ENCODE measurements at places on chromosomes 13 and 19. TPM values are rescaled to one million over a fixed set of nuclear protein-coding genes. Genes with fewer than 3 reads are reported as not detected.

The PLPP2 gene
- total RNA-seq, result 44.0 TPM

The CRTC1 gene
- 7.1 TPM for total RNA-seq

The FFAR1 gene
- total RNA-seq, result 0.60 TPM

DNA sequence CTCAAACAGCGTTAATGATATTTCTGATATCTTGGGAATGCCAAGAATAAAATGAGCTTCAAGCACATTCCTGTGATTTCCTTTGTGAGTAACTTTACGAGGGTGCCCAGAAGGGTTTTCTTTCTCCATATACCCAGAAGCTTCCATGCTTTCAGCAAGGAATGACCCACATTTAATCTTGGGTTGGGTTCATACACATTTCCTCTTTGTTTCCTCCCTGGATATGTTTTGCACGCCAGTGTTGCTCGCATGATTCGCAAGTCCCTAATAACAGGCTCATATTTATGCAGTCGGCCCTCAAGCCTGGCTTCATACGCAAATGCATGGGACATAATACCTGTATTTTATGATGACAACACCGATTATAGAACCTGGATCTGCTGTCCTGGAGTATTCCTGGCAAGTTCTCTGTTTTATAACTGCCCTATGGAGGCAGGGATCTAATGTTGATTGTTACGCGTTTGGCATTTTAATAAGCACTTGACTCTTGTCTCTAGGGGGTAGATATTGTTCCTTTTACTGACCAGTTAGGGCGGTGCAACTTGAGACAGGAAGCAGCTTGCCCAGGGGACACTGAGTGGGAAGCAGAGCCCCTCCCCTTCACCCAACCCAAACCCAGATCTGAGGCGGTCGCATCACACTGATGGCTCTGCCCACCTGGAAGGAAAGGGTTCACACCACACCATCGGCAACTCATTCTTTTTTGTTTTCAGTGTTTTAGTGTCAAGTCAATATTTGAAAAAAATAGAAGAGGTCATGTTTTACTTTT, 220.4 kb upstream of the SOX1 start:
- H3K36me3 ChIP-seq, result no peaks in the 10 kb centered on the region
- no peaks in the 10 kb centered on the region for H3K27me3 ChIP-seq
- DNase-seq, result no peak
- no peak overlapping the region for H3K27ac ChIP-seq

DNA sequence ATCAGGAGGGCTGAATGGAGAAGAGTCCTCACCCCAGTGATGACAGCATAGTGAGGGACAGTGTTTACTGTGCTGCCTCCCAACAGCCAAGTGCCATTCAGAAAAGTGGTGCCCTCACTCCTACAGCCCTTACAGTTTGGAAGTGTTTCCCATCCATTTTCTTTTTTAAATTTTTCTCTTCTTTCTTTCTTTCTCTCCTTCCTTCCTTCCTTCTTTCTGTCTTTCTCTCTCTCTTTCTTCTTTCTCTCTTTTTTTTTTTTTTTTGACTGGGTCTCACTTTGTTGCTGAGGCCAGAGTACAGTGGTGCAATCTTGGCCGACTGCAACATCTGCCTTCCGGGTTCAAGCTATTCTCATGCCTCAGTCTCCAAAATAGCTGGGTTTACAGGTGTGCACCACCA, 755.3 kb downstream of the UQCRFS1 start:
- no peak for DNase-seq
- no peaks in the 10 kb centered on the region for H3K4me1 ChIP-seq
- H3K4me3 ChIP-seq, result no peak overlapping the region
- H3K27me3 ChIP-seq, result no peaks in the 10 kb centered on the region
- no peaks in the 10 kb centered on the region for H3K36me3 ChIP-seq

- no peak overlapping the region for H3K27ac ChIP-seq
- no peaks in the 10 kb centered on the region for H3K27me3 ChIP-seq
- no peak for DNase-seq
- H3K4me1 ChIP-seq, result no peaks in the 10 kb centered on the region
- no peak overlapping the region for H3K4me3 ChIP-seq
Measured at GRCh38 chr13:70723732-70724131, 615.5 kb upstream of the KLHL1 start.

DNA sequence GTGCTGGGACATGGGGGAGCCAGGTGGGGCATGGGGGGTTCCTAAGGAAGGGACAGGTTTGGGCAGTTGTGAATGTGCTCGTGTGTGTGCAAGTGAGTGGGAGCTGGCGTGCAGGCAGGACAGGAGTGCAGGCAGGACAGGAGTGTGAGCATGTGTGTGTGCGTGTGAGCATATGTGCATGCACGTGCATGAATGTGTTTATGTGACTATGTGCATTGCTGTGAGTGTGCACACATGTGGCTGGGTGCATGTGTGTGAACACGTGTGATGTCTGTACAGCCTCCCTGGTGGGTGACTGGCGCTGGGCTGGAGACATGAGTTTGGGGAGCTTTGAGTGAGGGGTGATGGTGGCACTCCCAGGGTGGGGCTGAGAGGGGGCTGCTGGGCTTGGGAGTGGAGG, 33.4 kb downstream of the CRTC1 start:
- no peaks in the 10 kb centered on the region for H3K36me3 ChIP-seq
- no peak for DNase-seq
- no peaks in the 10 kb centered on the region for H3K4me1 ChIP-seq
- H3K27me3 ChIP-seq, result no peaks in the 10 kb centered on the region
- no peak overlapping the region for H3K4me3 ChIP-seq
- no peak overlapping the region for H3K27ac ChIP-seq

GRCh38 chr19:41437944-41438574, 1.7 kb downstream of the DMAC2 start:
- H3K27me3 ChIP-seq, result no peaks in the 10 kb centered on the region
- H3K36me3 ChIP-seq, result no peaks in the 10 kb centered on the region
- no peaks in the 10 kb centered on the region for H3K4me1 ChIP-seq
- no peak overlapping the region for H3K4me3 ChIP-seq
- no peak overlapping the region for H3K27ac ChIP-seq
- no peak for DNase-seq

Measured in pancreas (tissue), 10 donors.